NCI-H2081 (cell line): ENCODE measurements at places on chromosomes 13 and 19.

DNA sequence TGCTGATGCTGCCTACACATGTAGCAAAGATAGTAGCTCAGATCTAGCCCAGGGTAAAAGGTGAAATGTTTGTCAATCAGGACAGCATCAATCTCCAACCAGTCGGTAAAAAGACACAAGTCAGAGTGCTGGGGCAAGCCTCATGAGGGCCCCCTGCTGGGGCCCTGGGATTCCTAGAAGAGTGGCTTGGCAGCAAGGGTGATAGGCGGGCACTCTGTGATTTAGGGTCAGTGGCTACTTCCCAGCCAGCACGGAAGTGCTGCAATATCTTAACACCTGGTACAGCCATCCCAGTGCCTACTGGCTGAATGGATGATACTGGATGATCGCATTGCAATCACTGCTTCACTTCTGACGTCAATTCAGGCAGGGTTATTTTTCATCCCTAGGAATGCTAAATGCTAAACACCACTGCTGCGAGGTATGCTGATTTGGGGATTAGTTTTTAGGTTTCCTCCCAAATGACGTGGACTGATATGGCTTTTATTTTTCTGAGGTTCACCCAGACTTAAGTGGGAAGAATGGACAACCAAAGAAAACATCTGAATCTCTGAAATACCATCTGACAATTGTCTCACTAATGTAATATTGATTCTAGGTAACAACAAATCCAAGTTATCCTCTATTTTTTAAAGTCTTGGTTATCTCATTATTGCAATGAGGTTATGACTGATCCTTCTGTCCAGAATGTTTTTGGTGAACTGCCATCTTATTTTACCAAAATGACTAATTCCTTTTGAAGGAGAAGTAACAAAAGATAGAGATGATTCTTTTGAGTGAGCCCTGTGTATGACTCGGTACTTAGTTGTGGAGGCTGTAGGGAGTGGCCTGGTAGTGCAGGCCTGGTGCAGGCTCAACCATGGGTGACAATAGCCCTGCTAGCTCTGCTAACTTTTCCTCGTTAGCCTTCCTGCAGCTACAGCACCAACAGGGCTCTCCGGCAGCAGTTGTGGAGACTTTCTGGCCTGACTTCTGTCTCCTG is 432.5 kb downstream of the FGF9 start:
- no peak for DNase-seq

DNA sequence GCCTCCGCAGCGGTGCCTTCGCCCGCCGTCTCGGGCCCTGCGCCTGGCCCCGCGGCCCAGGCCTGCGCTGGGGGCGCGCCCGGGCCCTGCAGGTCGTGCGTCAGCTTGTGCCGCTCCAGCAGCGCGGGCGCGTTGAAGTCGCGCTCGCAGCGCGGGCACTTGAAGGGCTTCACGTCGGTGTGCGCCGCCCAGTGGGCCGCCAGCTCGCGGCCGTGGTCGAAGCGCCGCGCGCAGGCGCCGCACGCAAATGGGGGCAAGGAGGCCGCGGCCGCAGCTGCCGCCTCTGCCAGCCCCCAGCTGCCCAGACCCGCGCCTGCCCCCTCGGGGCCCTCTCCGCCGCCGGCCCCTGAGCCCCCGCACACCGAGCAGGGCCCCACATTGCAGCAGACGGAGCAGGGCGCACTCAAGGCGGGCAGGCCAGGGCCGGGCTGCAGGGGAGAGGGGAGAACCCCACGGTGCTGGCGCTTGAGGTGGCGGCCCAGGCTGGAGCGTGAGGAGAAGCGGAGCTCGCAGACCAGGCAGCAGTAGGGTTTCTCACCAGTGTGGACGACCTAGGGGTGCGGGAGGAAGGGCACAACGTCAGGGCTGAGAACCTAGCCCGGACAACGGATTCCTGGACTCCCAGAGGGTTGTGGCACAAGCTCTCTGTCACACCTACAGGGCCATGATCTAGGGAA is 6.1 kb downstream of the FIZ1 start:
- DNase-seq = no peak

- DNase-seq = no peak
Observed at GRCh38 chr13:69683921-69684686, 423.5 kb upstream of the ATXN8OS start.

DNA sequence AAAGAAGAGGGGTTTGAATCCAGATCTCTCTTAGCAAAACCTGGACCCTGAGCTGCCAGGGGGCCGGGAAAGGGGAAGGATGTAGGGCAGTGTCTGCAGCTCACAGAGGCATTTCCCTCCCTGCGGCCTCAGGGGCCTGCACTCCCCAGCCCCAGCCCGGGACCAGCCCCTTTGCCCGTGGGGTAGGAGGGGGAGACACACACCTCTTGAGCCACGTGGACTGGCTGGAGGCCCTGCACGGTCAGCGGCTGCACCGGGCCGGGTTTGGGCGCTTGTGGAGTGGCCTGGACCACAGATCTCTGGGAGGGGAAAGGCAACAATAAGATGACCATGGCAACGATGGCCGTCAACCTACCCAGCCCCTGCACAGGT is 26.9 kb downstream of the RFX1 start:
- DNase-seq = no peak

- DNase-seq = no peak
Observed at GRCh38 chr19:46602392-46603194, 1.5 kb downstream of the CALM3 start.

GRCh38 chr13:112579310-112579843 is 8.6 kb downstream of the TUBGCP3 start:
- DNase-seq = no peak

- DNase-seq = no peak
Observed at GRCh38 chr13:100532090-100532766, 56.4 kb downstream of the GGACT start.

DNA sequence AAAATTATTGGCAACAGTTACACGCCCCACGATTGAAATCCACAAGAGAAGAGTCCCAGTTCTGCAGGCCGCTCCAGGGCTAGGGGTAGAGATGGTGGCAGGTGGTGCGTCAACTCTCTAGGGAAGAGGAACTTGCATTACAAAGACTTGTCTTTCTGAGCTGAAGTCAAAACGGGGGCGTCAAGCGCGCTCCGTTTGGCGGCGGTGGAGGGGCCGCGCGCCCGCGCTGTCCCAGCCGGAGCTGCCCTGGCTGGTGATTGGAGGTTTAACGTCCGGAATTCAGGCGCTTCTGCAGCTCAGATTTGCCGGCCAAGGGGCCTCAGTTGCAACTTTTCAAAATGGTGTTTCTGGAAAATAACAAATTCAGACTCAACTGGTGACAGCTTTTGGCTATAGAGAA is 38.9 kb downstream of the SOX1 start:
- DNase-seq = no peak

- no peak for DNase-seq
Observed at GRCh38 chr13:95924389-95924994, 128.7 kb downstream of the UGGT2 start.

- DNase-seq = no peak
Observed at GRCh38 chr13:44093607-44094564, 214.2 kb downstream of the LACC1 start.

- no peak for DNase-seq
Observed at GRCh38 chr13:48155848-48156247, 60.9 kb upstream of the MED4 start.
